A172 (cell line): ENCODE measurements at places on chromosomes 12 and 14.
A peak's percentile ranks its signal among the peaks of the same experiment; 100 is the strongest.

DNA sequence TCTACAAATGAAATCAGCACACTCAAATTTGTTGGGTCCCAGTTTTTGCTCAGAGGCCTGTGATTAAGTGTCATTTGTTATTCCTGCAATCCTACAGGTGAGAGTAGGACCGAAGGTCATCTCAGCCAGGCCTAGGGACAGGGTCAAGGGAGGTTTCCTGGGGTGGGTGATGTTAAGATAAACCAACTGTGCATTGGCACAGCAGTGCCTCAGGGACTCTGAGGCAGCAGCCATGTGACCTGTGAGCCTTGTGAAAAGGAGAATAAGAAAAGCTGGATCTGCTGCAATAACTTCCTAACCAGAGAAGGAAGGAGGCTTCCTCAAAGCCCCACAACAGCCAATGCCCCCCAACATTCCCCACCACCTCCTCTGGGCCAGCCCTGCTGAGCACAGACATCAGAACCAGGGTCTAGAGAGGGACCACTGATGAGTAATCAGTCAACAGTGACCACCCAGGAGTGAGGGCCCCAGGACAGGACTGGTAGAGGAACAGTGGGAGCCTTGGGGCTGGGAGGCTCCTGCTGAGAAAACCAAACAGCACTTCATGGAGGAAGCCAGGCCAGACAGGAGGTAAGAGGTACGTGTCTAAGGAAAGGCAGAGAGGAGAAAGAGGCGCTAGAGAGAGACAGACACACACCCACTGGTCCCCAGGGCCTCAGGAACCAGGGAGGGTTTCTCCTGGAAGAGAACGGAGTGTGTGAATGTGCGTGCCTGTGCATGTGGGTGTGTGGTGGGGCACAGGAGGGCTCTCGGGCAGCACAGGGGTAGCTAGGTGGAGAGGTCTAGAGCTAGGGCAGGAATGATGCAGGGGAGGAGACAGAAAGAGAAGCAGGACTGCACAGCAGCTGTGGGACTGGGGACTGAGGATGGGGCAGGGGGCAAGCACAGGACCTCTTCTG is 82.4 kb downstream of the ITPK1 start:
- DNase-seq = no peak

- no peak for DNase-seq
These were observed 16.3 kb upstream of the SINHCAF start for GRCh38 chr12:31342286-31342685.

DNA sequence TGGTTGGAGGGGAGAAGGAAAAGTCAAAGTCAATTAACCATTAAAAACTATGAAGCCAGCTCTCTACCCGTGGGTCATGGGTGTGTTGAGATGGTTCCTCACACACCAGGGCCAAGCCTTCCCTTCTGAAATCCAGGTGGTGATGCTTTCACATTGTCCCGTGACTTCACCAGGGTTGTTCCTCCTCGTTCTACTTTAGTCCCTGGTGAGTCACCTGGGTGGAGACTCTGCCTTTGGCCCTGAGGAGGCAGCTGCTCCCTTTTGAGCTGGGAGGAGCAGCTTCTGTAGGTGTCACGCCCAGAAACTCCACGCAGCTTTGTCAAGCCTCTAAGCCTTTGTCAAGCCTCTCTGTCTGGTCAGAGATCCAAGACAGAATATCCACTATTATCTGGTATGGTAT is 348.3 kb downstream of the BMP4 start:
- peak; percentile 45 for DNase-seq

GRCh38 chr14:39423793-39424192 is 8.4 kb downstream of the FBXO33 start:
- no peak for DNase-seq
